Hair follicular keratinocyte (primary cell): ENCODE measurements at places on chromosomes 4 and X. TPM values are rescaled to one million over a fixed set of nuclear protein-coding genes. Genes with fewer than 3 reads are reported as not detected.

Gene REELD1
- total RNA-seq, result not detected in 2 replicates

Gene HSD17B13
- total RNA-seq, result not detected in 2 replicates

Gene TDO2
- not detected in 2 replicates for total RNA-seq

Gene TSPAN6
- 14.8 and 18.5 TPM in 2 replicates for total RNA-seq

Gene TMSB15C
- 1.5 and 2.7 TPM in 2 replicates for total RNA-seq

Gene ZNF711
- 0.76 and 1.2 TPM in 2 replicates for total RNA-seq
